Stimulated activated naive CD8-positive, alpha-beta T cell treated with anti-CD3 and anti-CD28 coated beads, Interleukin-15, Interleukin-2, amounts not matched to agents 100 U/mL and 50 U/mL, for 24 hours (primary cell): ENCODE measurements at places on chromosomes 6 and 20.

DNA sequence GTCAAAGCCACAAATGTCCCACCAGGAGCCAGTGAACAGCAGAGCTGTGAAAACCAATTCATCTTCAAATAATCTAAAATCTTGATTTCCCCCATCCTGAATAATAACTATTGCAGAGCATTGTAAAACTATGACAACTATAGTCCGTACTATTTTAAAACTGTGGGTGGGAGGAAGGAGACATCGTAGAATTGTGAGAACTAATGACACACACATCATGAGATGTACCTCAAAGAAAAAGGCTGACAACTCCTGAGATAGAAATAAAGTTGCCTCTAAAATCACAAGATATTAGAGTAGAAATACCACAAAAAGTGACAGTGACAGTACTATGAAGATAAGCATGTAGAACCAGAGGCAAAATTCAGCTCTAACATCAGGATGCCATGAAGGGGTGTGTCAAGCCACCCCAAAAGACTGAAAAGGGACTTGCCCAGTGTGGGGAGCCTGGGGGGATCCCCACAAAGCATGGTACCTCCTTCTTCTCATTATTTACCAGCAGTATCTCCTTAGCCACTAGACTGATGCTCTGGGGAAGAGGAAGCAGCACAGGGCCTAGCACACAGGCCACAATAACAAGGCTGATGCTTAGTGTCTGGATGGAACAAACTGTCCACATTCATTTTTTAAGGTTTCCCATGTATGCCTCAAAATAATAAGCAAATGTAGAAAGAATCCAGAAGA lies 13.4 kb downstream of the NAPB start:
- DNase-seq, result no peak

DNA sequence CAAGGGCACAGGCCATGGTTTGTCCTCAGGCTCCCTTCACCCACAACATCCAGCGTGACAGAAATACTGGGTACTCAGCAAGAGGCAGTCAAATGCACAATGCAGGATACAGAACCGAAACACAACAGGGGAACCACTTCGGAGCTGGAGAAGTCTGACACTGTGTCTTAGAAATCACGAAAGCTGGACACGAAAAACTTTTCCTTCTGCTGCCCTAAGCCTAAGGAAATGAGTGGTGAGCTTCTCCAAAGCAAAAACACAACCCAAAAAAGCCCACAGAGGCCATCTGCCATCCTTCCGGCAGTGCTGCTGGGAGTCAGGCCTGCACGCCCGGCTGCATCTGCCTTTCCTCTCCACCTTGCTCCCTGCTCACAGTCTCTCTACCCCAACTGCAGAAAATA lies 106.3 kb downstream of the SLC23A2 start:
- DNase-seq, result no peak

- no peak for DNase-seq
Observed at GRCh38 chr6:116062496-116062895, 1.8 kb upstream of the FRK start.

- DNase-seq, result peak; percentile 72
Observed at GRCh38 chr20:48766961-48767960, 60.5 kb downstream of the PREX1 start.

GRCh38 chr6:137415127-137415833 lies 78.9 kb downstream of the OLIG3 start:
- peak; percentile 57 for DNase-seq
